ENCODE measurements at places on chromosomes 2 and 18.

- DNase-seq, result no peak
These were observed 215.3 kb downstream of the RND3 start for GRCh38 chr2:150271952-150272802.

GRCh38 chr2:173684896-173685459, 280.2 kb downstream of the SP3 start:
- DNase-seq, result no peak

DNA sequence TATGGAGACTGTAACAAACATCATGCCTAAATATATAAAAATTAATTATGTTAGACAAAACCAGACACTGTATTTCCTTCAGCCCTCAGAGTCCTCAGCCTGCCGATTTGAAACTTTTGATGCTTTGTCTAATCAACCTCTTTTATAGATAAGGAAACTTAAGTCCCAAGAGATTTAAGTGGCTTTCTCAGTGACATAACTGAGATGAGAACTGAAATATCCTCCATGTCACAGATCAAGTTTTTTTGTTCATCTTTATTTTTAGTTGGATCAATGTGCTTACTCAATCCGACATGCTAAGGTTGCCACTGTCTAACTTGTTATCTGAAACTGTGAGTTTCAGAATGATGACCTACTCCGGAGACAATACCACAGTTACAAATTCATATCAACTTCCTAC, 72.3 kb downstream of the BARD1 start:
- DNase-seq, result no peak

GRCh38 chr2:157460384-157460837, 16.5 kb upstream of the CYTIP start:
- DNase-seq, result no peak

DNA sequence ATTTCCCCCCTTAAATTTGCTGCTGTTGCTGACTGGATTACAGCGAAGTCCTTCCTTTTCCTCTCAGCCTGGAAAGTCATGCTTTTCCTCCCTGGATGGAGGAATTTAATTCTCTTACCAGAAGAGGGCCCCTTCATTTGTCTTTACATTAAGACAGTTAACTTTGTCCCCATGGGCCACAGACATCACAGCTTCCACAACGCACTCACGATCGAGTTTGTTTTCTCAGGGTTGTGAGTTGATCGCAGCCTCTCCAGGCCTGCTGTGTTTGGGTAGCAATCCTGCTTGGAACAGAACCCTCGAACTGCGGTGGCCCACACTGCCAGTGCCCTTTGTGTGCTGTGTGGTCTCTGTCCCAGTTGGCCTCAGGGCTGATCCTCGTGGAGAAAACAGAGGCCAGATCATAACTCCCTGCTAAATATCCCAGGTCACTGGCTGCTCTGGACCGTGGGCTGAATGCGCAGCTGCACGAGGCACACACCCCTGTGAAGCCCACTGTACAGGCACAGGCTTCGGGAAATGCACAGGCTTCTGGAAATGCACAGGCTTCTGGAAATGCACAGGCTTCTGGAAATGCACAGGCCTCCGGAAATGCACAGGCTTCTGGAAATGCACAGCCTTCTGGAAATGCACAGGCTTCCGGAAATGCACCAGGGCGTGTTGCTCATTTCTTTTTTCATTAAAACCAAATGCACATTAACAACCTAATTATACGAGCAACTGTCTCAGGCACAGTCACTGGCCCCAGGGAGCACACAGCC, 2.2 kb upstream of the PDIA6 start:
- DNase-seq, result no peak

Measured in NCI-H187 (cell line).